ENCODE measurements at places on chromosomes 6 and 20.

DNA sequence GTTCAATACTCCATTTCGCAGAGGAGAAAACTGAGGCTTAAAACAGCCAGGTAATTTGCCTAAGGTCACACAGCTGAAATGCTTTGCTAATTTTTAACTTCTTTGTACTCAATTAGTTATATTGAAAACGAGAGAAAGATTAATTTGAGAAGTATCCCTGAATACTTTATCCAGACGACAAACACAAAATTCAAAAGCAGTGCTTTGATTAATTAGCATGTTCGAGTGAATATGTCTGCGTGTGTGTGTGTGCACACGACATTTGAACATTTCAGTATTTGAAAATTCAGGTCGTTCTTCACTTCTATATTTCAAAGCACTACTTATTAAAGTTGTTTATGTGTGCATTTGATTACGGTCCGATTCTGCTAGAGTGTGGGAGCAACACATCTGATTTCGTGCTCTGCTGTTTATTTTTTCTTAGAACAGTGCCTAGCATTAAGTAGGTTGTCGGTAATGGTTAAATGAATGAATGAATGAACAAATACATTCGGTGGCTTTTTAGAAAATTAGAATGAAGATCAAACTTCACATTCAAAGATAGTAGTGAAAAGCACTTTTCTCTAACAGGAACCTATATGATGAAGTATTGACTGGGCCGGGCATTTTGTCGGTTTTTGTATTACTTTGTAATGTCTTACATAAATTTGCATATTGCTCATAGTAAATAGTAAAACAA lies 36.9 kb upstream of the SYNCRIP start:
- no peak for DNase-seq

GRCh38 chr6:2542858-2543218 lies 207.9 kb downstream of the MYLK4 start:
- DNase-seq: no peak

GRCh38 chr6:150971219-150971618 lies 105.7 kb downstream of the MTHFD1L start:
- no peak for DNase-seq

DNA sequence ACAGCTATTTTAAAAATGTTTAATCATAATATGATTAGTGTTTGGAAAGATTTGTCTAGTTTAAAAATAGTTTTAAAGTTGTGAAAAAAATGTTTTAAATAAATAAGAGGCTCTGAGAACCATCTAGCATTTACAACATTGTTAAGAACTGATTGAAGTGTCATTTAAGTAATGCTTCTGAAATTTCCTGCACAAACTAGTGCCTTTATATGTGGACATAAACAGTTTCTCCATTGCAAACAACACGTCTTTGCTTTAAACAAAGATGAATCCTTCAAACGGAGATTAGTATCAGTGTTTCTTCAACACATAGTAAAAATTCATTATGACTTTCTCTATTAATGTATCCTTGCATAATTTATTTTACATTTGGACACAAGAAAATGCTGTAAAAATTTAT lies 45.9 kb upstream of the ID4 start:
- no peak for DNase-seq

DNA sequence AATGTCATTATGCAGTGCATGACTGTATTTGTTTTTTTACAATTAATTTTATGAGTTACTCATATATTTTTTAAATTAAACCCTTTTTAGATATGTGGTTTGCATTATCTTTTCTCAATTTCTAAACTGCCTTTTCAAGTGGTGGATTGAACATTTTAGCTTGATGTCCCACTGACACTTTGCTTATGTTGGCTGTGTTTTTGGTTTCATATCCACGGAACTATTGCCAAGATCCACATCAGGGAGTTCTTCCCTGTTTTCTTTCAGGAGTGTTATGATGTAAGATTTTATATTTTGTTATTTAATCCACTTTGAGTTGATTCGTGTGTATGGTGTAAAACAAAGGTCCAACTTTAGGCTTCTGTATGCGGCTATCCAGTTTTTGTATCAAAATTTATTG lies 1144.9 kb upstream of the EYS start:
- peak; percentile 30 for DNase-seq

GRCh38 chr20:18031888-18032509 lies 25.7 kb downstream of the OVOL2 start:
- no peak for DNase-seq

- DNase-seq: no peak
These were observed 33.7 kb downstream of the GJA10 start for GRCh38 chr6:89927791-89928550.

- no peak for DNase-seq
These were observed 187.2 kb downstream of the FOXC1 start for GRCh38 chr6:1796706-1797529.

DNA sequence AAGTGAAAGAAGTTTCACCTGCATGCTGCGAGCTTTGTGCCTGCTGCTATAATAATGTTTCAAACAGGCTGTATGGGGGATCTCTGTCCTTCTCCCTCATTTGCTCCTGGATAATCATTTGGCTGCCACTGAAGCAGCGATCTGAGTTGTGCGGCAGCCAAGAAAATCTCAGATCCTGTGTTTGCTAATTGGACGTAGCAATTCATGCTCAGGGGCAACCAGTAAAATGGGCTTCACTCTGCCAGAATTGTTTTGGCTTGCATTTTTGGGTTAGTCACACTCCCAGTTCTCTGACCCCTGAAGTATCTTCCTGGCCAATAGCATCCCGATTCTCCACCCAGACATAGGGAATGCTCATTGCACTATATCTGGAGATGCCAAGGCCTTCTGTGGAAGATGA lies 13.7 kb upstream of the STXBP5 start:
- no peak for DNase-seq

DNA sequence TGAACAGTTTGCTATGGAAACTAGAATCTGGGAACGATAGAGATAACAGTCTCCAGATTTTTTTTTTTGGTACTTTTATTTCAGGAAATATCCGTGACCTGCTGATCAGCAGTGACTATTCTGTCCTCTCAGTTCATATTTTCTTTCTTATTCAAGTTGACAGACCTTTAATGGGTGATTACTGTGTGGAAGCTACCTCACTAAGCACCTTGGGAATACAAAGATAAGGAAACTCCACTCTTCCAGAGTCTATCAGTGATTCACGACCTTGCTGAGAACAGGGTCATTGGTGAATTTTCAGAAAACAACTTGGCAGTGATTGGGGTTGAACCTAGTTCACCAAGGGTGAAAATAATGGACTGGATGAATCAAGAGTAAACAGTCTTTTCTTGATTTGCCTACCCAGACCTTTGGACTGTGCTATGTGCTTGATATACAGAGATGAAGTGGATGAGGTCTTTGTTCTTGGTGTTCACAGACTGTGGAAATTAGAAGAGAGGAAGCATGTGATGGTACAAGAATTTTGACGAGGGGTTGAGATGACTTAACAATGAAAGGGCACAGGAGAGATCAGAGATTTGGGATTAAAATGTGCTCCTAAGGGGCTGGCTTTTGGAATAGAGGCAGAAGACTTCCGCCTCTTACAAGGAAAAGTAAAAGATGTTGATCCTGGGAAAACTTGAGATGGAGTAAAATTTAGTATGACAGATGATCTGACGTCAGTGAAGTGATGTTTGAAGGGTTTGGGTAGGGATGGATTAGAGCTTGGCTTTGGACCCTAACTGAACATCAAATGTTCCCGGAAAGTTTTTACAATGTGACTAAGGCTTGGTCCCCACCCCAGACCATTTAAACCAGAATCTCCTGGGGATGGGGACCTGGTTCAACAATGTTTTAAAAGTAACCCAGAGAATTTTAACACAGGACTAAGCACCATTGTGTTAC lies 1.2 kb downstream of the KAT14 start:
- no peak for DNase-seq

- DNase-seq: no peak
These were observed 76.7 kb downstream of the BCKDHB start for GRCh38 chr6:80183019-80183795.

GRCh38 chr6:168216751-168217191 lies 102.8 kb downstream of the DACT2 start:
- DNase-seq: no peak
